ENCODE measurements at places on chromosomes 1 and 21. TPM values are rescaled to one million over a fixed set of nuclear protein-coding genes. Genes with fewer than 3 reads are reported as not detected.

The DCST1 gene
- not detected for total RNA-seq

The RGS8 gene
- not detected for total RNA-seq

The OR14K1 gene
- not detected for total RNA-seq

The IL20 gene
- total RNA-seq = not detected

The OR2T29 gene
- not detected for total RNA-seq

The CFAP107 gene
- not detected for total RNA-seq

The VTCN1 gene
- total RNA-seq = not detected

The PRSS38 gene
- not detected for total RNA-seq

The TRIM33 gene
- total RNA-seq = 21.9 TPM

The ADORA3 gene
- total RNA-seq = not detected

The DNAI4 gene
- 2.9 TPM for total RNA-seq

The THEM5 gene
- total RNA-seq = not detected

The NUP210L gene
- 0.09 TPM for total RNA-seq

The SESN2 gene
- total RNA-seq = 9.8 TPM

The PLA2G5 gene
- 0.63 TPM for total RNA-seq

The KCTD3 gene
- total RNA-seq = 42.2 TPM

The KLHDC7A gene
- total RNA-seq = not detected

The IFNLR1 gene
- total RNA-seq = 0.09 TPM

The NBPF10 gene
- total RNA-seq = 1.5 TPM

The OR2T2 gene
- total RNA-seq = not detected

The FAM131C gene
- 0.09 TPM for total RNA-seq

The NT5C1A gene
- not detected for total RNA-seq

All from endothelial cell of coronary artery (primary cell).